Body of pancreas (tissue), 4 donors: ENCODE measurements at places on chromosomes 3 and 15. TPM values are rescaled to one million over a fixed set of nuclear protein-coding genes. Genes with fewer than 3 reads are reported as not detected.

DNA sequence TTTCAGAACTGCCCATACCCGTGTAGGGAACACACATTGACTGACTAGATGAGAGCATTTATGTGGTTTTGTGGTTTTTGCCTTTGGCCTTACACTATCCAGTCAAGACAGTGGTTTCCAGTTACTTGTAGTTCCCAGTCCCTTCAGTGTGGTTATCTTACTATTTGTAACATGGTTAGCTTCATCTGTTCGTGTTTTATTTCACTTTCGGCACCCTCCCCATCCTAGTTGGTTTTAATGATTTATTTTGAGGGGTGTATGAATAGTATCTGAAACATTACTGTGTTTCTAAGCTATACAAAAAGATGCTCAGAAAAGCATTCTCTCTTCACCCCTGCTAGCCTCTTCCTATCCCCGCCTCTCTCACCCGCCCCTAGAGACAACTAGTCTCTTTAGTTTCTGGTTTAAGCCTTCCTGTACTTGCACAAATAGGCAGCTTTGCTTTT is 14.1 kb downstream of the LYSMD4 start:
- no peak for DNase-seq

The EXD1 gene
- total RNA-seq: not detected

The SLC28A1 gene
- not detected for total RNA-seq

DNA sequence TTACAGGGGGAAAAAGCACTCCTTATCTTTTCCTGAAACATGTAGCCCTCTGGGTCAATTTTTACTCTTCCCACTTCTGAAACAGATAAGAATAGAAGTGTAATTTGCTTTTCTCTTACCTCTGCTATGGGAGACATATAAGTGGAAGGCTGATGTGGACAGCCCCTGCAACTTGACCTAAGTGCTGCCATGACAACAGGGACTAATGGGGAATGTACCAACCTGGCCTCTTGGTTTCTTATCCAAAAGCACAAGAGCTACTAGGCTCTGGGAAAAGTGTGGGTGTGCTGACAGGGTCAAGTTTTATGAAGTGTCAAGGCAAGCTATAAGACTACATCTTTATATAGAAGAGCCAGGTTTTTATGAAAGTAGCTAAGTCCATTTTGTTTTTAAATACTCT is 1246.5 kb downstream of the OTOL1 start:
- no peak for DNase-seq

DNA sequence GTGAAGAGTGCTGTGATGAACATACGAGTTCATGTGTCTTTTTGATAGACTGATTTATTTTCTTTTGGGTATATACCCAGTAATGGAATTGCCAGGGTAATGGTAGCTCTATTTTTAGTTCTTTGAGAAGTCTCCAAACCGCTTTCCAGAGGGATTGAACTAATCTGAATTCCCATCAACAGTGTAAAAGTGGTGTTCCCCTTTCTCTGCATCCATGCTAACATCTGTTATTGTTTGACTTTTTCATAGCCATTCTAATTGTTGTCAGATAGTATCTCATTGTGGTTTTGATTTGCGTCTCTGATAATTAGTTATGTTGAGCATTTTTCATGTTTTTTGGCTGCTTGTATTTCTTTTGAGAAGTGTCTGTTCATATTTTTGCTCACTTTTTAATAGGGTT is 54.8 kb upstream of the UTS2B start:
- no peak for DNase-seq

- no peak for DNase-seq
Observed at GRCh38 chr3:145849115-145849514, 311.9 kb downstream of the PLOD2 start.

- peak; percentile 8 for DNase-seq
Observed at GRCh38 chr3:20225769-20226168, 39.8 kb upstream of the SGO1 start.

GRCh38 chr15:78177447-78177873 is 28.3 kb downstream of the IDH3A start:
- DNase-seq: peak; percentile 30

DNA sequence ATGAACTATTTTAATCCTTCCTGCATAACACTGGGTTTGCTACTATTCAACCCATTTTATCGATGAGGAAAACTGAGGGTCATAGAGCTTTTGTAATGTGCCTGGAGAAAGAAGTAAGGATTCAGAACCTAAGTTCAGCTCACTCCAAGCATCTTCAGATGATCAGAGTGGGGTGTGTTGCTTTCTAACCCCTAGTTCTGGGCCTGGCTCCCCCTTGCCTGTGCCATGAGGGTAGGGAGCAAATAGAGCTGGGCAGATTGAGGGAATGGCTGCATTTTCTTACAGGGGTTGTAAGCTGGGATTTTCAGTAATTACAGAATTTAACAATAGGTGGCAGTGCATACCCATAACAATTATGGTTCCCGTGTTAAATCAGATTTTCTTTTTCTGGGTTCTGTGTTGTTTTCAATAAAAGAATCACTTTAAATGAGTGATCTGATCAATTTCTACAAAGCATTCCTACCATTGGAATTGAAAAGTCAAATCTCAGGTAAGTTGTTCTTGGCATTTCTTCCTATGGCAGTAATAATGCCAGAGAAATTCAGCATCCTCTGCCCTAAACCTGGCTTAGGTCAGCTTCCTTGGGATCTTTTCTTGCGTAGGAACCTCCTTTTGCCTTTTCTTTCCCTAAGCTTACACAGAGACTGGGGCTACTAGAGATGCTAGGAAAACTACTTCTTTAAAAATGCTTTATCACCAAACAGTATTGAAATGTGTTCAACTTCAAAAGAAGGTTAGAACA is 103.8 kb upstream of the IL12A start:
- no peak for DNase-seq

The ATP2B2 gene
- 0.52 TPM for total RNA-seq

DNA sequence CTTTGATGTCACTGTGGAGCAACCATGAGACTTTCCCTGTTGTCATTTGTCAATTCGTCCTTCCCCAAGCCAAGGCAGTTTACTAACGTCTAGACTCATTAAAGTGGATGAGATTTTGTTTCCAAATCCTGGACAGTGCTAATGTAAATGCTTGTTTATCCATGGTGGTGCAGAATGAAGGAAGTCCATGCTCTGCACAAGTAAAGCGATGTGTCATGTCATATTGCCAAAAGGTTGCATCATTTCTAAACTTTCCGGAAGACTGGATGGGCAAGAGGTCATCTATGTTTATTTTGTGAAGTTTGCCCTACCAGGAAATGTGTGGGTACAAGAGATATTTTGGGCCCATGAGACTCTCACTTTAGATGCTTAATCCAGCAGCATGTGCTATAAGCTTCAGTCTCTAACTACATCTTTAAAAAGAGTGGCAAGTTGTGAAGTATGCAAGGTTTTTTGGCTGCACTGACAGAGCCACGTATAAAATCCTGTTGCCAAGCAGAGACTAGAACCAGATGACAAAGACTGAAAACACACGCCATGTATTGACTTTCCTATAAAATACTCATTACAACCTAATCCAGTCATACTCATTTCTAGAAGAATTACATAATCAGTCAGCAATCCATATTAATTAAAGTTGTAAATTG is 72.1 kb upstream of the FNDC3B start:
- DNase-seq: peak; percentile 47

DNA sequence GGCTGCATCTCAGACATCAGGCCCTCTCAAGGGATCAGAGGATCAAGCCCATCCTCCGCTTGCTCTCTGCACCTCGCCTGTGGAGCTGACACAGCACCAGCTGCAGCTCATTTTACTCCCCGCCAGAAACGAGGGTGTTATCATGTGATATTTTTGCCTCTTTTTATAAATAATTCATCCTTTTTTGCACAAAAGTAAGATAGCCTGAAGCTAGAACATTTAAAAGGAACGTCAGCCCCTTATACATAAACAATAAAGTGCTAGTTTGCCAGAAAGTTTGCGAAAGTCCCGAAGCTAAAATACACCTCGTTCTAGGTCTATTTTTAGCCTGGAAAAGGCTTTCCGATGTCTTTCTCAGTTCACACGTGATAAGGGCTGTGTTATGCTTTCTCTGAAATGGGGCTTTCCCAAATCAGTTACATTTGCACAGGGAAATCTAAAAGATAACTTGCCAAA is 9.6 kb upstream of the FAM174B start:
- DNase-seq: no peak

DNA sequence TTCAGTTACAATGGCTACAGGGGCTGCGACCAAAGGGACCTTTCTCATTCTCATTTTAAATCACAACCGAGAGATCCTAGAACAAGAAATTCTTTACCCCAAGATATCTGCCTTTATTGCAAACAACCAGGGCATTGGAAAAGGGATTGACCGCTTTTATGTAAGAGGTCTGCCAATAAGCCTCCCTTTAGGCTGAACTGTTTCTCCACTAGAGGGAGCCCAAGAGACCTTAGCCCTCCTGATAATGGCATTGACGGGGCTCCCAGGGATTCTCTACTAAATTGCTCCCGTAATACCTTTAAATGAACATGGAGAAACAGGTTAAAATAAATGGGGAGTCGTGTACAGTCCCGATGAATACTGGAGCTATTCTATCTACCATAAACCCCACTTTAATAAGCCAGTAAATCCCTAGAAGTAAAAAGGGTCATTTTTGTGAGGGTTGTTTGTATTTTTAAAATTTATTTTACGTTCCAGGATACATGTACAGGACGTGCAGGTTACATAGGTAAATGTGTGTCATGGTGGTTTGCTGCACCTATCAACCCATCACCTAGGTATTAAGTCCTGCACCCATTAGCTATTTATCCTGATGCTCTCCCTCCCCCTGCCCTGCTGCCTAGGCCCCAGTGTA is 7.5 kb upstream of the IGSF10 start:
- DNase-seq: peak; percentile 70

The MED12L gene
- total RNA-seq: 0.33 TPM

The KIF15 gene
- total RNA-seq: 0.78 TPM

- no peak for DNase-seq
Observed at GRCh38 chr3:141012571-141012970, 38.6 kb upstream of the SPSB4 start.

DNA sequence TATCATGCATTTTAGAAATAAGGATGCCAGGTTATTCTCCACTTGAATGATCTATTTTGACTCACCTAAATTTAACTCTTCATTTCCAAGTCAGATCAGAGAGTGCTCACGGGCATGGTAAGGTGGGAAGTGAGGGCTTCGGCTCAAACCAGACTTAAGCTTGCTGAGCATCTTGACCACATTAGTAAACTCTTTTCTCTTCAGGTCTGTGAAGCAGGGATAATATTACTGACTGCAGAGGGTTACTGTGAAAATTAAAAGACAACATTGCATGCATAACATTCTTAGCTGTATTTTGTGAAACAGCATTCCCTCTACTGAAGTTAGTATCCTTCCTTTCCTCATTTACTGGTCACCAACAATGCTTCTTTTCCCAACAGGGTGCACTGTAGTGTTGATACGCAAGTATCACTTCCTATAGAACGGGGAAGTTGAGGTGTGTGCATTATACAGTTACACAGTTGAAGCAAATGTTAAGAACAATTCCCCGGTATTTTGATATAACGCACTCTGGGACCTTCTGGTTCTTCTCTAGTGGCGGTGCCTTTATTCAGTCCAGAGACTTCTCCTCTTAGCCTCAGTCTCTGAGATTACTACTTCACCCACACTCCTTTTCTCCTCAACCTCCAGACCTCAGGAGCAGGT is 74.1 kb upstream of the MNS1 start:
- DNase-seq: no peak

DNA sequence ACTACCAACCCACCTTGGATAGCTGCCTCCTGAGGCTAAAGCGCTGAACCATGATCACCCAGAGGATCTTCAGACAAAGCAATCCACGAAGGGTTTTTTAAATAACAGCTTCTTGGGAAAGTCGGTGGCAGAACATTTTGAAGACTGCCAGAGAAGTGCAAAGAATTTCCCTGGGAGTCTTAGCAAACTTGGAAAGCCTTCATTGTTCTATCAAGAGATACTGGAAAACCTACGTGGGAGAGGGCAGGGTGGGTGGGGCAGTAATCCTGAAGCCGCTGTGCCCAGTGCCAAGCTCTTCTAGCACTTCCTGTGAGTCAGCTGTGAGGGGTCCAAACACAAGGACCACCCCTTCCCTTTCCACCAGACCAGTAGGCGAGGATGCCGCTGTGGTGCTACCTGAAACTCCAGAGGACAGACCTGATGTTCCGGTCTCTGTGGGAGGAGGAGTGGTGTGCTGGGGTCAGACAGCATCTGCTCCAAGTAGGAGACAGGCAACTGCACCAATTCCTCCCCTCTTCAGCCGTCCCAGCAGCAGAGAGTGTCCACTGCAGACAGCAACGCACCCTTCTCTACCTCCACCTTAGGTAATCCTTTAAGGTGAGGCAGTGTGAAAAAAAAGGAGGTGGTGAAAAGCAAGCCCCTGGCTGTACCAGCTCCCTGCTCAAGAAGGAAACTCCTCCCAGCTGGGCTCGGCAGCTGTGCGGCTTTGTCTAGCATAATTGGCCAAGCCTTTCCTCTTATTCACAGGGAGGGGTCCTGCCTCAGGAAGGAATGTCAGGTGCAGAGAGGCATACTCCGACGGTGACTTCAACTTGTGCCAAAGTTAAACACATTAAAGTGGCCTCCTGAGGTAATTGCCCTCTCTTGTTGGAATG is 99.0 kb downstream of the TMCC1 start:
- peak; percentile 54 for DNase-seq

- no peak for DNase-seq
Observed at GRCh38 chr15:31307270-31308184, 19.1 kb upstream of the KLF13 start.

The RLBP1 gene
- total RNA-seq: not detected

GRCh38 chr3:69738315-69738714 is 949 bp upstream of the MITF start:
- no peak for DNase-seq

The FBXO40 gene
- not detected for total RNA-seq

The AGBL1 gene
- not detected for total RNA-seq

GRCh38 chr3:163043074-163043473 is 1546.5 kb downstream of the OTOL1 start:
- DNase-seq: no peak

GRCh38 chr3:117524890-117525289 is 815.3 kb downstream of the TUSC7 start:
- DNase-seq: no peak

GRCh38 chr15:30043211-30043655 is 39.5 kb upstream of the GOLGA8J start:
- no peak for DNase-seq

- DNase-seq: no peak
Observed at GRCh38 chr3:188706176-188706575, 465.6 kb upstream of the TPRG1 start.

GRCh38 chr15:68620721-68621527 is 42.1 kb downstream of the CORO2B start:
- peak; percentile 67 for DNase-seq

GRCh38 chr3:36777424-36778218 is 13.3 kb upstream of the DCLK3 start:
- no peak for DNase-seq

The C3orf49 gene
- total RNA-seq: not detected

- no peak for DNase-seq
Observed at GRCh38 chr3:88480822-88481221, 331.1 kb downstream of the C3orf38 start.

GRCh38 chr15:37125143-37125542 is 24.8 kb upstream of the MEIS2 start:
- DNase-seq: no peak

GRCh38 chr15:88401996-88402656 is 65.1 kb downstream of the MRPL46 start:
- DNase-seq: no peak

- no peak for DNase-seq
Observed at GRCh38 chr3:115018694-115019093, 128.4 kb downstream of the ZBTB20 start.

GRCh38 chr3:46299608-46300460 is 54.1 kb upstream of the CCR2 start:
- DNase-seq: no peak

- peak; percentile 28 for DNase-seq
Observed at GRCh38 chr3:155079746-155080487, at the start of gene MME. Gene MME (plus strand): TSS chr3:155080319. CDS start chr3:155084168, 3,849 bp downstream.
